ENCODE measurements at places on chromosomes 6 and 20. TPM values are rescaled to one million over a fixed set of nuclear protein-coding genes. Genes with fewer than 3 reads are reported as not detected.

GRCh38 chr6:99393366-99393697 is 663 bp downstream of the COQ3 start:
- peaks cover 3% of the 10 kb centered on the region for H3K36me3 ChIP-seq
- H3K4me3 ChIP-seq: peak overlapping the region; percentile 91
- DNase-seq: no peak

FAM209B gene
- total RNA-seq: not detected

VSX1 gene
- total RNA-seq: not detected

- H3K4me3 ChIP-seq: no peak overlapping the region
- no peak for DNase-seq
- no peaks in the 10 kb centered on the region for H3K27me3 ChIP-seq
- H3K36me3 ChIP-seq: no peaks in the 10 kb centered on the region
- H3K4me1 ChIP-seq: peaks cover 9% of the 10 kb centered on the region
- no peak overlapping the region for H3K27ac ChIP-seq
These were observed 628.3 kb downstream of the MMUT start for GRCh38 chr6:48834706-48835105.

GRCh38 chr20:32354592-32355416 is 3.3 kb upstream of the ASXL1 start:
- no peak for DNase-seq
- H3K36me3 ChIP-seq: no peaks in the 10 kb centered on the region
- H3K4me3 ChIP-seq: no peak overlapping the region
- no peaks in the 10 kb centered on the region for H3K27me3 ChIP-seq

- H3K27ac ChIP-seq: no peak overlapping the region
- no peak for DNase-seq
- no peaks in the 10 kb centered on the region for H3K27me3 ChIP-seq
- no peaks in the 10 kb centered on the region for H3K4me1 ChIP-seq
- no peak overlapping the region for H3K4me3 ChIP-seq
- H3K36me3 ChIP-seq: no peaks in the 10 kb centered on the region
These were observed 19.4 kb upstream of the MEI4 start for GRCh38 chr6:77633471-77633870.

Data from HCT116 (cell line).